ENCODE measurements at places on chromosomes 11 and 22. TPM values are rescaled to one million over a fixed set of nuclear protein-coding genes. Genes with fewer than 3 reads are reported as not detected.

Gene MUC15
- total RNA-seq: not detected

Gene MMP12
- total RNA-seq: not detected

- peak; percentile 28 for DNase-seq
Observed at GRCh38 chr11:132220474-132220873, 850.1 kb downstream of the NTM start.

Gene CLDN5
- 36.5 TPM for total RNA-seq

- DNase-seq: peak; percentile 73
Observed at GRCh38 chr22:46734830-46735453, 3.1 kb downstream of the CERK start.

Gene CATSPERZ
- total RNA-seq: 11.3 TPM

- no peak for DNase-seq
Observed at GRCh38 chr22:37823134-37823985, at the start of gene GALR3. Gene GALR3, plus strand, starts transcription at chr22:37823382. Its CDS starts 25 bp downstream, at chr22:37823407.

Gene KCTD14
- total RNA-seq: 13.3 TPM

DNA sequence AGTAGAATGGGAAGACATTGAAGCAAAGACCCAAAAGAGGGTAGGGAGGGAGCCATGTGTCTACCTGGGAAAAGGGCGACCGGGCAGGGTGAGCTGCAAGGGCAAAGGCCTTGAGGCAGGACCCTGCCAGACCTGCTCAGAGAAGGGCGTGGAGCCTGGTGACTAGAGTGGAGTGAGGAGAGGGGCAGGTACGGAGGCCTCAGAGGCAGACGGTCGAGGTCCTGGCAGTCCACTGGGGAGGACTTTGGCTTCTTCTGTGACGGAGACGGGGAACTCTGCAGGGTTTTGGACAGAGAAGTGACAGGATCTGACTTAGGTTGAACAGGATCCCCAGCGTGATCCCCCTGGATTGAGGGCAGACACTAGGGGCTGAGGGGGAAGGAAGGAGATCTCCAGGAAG is 12.9 kb downstream of the RIBC2 start:
- DNase-seq: no peak

Measured in stomach (tissue), 19 donors.